ENCODE measurements at places on chromosomes 4 and X.

GRCh38 chr4:77538574-77539157, 67.0 kb upstream of the CXCL13 start:
- no peak for DNase-seq

DNA sequence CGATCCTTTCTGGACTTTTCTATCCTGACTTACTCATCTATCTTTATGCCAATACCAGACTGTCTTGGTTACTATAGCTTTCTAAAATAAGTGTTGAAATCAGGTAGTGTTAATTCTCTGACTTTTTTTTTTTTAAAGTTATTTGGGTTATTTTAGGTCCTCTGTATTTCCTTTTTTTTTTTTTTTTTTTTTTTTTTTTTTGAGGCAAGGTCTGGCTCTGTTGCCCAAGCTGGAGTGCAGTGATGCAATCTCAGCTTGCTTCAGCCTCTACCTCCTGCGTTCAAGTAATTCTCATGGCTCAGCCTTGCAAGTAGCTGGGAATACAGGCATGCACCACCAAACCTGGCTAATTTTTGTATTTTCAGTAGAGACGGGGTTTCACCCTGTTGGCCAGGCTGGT, 2.8 kb upstream of the NELFA start:
- no peak for DNase-seq

GRCh38 chr4:157079441-157079840, 3.5 kb downstream of the GLRB start:
- DNase-seq = no peak

- DNase-seq = no peak
Observed at GRCh38 chrX:96563646-96564045, 121.0 kb upstream of the DIAPH2 start.

- no peak for DNase-seq
Observed at GRCh38 chr4:89109841-89110540, 1.3 kb upstream of the TIGD2 start.

DNA sequence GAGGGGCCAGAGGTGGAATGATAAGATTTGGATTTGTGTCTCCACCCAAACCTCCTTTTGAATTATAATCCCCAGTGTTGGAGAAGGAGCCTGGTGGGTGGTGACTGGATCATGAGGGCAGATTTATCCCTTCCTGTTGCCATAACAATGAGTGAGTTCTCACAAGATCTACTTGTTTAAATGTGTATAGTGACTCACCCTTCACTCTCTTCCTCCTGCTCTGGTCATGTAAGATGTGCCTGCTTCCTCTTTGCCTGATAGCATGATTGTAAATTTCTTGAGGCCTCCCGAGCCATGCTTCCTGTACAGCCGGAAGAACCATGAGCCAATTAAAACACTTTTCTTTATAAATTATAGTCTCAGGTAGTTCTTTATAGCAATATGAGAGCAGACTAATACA, 348.6 kb downstream of the AR start:
- DNase-seq = no peak

- peak; percentile 58 for DNase-seq
Observed at GRCh38 chrX:154396973-154397887, 947 bp upstream of the RPL10 start.

- no peak for DNase-seq
Observed at GRCh38 chrX:140123446-140123845, 158.1 kb upstream of the CXorf66 start.

- no peak for DNase-seq
Observed at GRCh38 chr4:119736559-119736958, 108.0 kb upstream of the PDE5A start.

- peak; percentile 52 for DNase-seq
Observed at GRCh38 chrX:80812176-80812575, 2.5 kb upstream of the BRWD3 start.

DNA sequence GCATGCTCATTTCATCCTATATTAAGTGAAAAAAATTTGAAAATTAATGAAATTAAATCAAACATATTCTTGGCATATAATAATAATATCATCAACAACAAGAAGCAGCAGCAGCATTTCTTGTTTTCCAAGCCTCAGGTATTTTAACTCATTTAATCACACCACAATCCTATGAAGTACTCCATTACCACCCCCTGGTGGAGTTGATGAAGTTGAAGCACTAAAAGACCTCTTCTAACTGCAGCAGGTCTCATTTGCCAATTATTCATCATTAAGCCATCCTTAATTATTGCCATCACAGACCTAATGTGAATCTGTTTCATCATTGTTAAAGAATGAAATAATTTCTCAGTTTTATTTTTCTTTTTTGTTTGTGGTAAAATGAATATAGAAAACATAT, 801.4 kb upstream of the GRID2 start:
- DNase-seq = no peak

GRCh38 chrX:103927030-103927429, 35.4 kb upstream of the TMSB15B start:
- DNase-seq = no peak

GRCh38 chrX:24899391-24899790, 116.4 kb downstream of the ARX start:
- no peak for DNase-seq

DNA sequence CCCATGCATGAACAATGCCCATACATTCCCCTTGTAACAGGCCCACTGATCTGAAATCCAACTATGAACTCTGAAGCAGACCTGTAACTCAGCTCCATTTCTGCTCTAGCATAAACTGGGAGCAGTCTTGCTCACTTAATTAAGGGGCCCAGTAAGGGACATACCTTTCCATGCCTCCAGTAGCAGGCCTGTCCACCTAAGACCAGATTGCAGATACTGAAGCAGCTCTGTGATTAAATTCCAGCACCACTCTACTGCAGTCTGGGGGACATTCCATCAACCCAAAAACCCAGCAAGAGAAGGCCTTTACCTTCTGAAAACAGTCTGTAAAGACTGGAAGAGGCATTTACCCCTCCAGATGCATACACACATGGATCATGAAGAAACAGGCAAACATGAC, 162.0 kb upstream of the NEIL3 start:
- no peak for DNase-seq

Measured in CD4-positive, alpha-beta T cell treated with Interleukin-12 subunit alpha and Interleukin-12 subunit beta, for 1 hour (primary cell).